Stimulated activated CD4-positive, alpha-beta T cell treated with anti-CD3 and anti-CD28 coated beads, TNF-alpha, amount 100 ng/mL, for 48 hours (primary cell): ENCODE measurements at places on chromosomes 1 and 21.

DNA sequence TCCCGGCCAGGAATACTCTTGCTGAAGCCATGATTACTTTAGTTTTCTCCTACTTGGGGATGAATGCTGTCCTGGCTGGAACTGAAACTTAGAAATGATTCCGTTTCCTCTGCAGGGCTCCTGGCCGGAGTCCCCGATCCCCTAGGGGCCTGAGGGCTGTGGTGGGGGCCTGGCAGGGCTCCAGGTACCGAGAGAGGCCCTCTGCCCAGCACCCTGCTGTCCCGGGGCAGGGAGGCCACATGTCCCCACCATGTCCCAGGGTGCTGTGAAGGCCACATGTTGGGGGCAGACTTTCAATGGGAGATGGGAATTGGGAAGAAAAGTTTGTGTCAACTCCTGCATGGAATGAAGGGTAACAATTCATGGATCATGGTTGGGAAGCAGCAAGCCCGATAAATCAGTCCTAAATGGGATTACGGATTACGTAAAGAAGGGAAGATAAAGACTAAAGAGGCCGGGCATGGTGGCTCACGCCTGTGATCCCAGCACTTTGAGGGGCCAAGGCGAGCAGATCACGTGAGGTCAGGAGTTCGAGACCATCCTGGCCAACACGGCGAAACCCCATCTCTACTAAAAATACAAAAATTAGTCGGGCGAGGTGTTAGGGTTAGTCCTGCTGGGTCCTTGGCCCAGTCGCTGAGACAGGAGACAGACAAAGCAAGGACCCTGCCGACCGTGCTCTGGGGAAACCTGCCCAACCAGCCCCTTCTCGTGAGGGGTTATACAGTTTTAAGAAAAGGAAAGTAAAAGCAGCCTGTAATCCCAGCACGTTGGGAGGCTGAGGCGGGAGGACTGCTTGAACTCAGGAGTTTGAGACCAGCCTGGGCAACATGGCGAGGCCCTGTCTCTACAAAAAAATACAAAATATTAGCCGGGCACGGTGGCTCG is 37.6 kb downstream of the MORN1 start:
- DNase-seq, result no peak

DNA sequence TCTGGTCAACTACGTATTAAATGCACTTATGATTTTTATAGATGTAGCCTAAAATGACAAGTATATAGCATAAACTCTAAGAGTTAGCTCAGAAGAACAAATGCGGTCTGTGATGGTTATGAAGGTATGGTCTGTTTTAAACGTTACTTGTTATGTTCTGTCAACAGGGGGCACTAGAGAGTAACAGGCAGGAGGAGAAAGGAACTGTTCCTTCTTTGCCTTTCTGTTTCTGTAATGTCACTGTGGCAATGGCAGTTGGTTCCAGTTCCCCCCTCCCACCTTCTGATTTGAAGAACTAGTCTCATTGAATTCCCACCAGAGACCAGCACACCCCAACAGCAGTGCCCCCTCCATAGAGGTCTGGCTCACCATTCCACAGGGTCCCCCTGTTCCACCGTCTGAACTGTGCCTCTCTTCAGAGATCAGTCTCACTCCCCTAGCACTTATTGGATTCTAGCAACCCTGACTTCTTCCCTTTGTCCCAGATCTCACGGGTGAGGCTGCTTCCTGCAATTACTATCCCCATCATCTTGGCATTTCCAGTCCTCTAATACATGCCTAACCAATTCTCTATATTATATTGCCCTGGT is 14.0 kb downstream of the KRTAP24-1 start:
- no peak for DNase-seq

DNA sequence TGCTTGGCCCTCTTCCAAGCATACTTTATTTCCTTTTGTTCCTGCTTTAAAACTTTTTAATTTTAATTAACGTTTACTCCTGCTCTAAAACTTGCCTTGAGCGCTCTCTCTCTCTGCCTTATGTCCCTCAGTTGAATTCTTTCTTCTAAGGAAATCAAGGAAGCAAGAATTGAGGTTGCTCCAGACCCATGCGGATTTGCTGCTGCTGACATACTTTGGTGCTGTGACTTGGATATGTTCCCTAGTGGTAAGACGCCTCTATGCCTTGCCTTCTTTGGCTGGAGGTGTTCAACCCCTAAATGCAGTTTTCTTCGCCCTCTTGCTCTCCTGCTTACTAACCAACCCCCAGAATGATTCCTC is 148.1 kb downstream of the ADSS2 start:
- DNase-seq, result no peak

DNA sequence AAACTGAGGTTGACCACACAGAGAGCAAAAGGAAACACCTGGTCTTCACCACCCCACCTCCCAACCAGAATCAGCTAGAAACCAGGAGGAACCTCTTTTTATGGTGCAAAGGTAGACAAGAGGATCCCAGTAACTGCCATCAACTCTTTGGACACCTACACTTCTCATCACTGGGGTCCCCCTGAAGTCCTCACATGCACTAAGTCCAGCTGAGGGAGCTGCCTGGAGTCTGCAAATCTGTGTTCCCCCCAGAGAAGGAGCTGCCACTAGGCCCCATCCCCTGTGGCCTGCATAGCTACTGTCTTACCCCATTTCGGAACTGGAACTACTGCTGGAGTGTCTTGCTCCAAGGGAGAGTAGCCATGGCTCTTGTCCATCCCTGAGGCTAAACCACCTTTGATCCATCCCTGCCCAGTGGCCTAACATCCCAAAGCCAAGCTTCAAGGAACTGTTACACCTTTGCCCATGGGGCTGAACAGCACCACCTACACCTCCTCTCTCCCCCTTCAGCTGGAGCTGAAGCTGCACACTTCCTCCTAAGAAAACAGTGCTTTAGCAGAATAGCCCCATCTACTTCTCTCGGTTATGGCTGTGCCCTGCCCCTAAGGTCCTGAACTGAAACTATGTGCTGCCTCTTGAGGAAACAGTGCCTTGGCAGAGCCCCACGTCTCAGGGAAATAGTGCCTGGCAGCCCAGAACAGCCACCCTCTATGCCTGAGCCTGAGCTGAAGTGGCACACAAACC is 85.4 kb upstream of the CD53 start:
- no peak for DNase-seq

GRCh38 chr1:154746622-154747299 is 123.3 kb downstream of the KCNN3 start:
- no peak for DNase-seq

- DNase-seq, result no peak
Observed at GRCh38 chr21:35753308-35753707, 307.0 kb downstream of the SETD4 start.

DNA sequence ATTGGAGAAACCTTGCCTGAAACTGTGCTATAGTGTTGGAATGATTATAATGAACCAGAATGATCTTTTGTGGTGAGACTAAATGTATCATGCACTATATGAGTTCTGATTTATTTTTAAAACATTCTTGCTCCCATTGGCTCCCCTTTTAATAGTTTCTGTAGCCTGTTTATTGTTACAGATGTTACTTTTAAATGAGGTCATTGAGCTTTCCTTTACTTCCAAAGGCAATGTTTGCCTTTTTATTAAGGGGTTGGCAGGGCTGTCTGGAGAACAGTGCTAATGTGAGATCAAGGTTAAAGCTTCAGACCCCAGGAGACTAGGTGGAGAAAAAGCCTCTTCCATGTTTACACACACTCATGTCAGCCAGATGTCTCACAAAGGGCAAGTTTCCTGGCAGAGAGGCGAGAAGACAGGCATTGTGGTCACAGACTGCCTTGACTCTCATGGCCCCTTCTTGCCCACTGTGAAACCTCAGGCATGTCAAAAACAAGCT is 120.6 kb upstream of the RAVER2 start:
- no peak for DNase-seq

- DNase-seq, result no peak
Observed at GRCh38 chr1:54200519-54200997, 591 bp downstream of the MRPL37 start.

DNA sequence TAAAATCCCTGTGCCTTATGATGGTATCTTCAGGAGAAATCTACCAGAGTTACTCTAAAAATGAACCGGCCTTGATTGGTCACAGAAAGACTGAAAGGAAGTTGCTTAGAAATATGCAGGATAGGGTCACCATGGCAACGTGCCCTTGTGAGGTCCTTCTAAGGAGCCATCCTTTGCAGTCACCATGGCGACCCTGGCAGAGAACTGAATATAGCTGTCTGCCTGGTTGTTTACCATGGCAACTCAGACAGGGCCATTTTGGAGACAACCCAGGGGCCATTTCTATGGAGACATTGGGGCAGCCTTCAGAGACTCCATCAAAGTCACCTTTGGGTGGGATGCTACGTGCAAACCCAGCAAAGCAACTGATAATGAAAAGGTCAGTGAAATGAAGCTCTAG is 43.0 kb downstream of the SNX7 start:
- no peak for DNase-seq

GRCh38 chr1:168468042-168468809 is 75.6 kb downstream of the XCL2 start:
- no peak for DNase-seq

DNA sequence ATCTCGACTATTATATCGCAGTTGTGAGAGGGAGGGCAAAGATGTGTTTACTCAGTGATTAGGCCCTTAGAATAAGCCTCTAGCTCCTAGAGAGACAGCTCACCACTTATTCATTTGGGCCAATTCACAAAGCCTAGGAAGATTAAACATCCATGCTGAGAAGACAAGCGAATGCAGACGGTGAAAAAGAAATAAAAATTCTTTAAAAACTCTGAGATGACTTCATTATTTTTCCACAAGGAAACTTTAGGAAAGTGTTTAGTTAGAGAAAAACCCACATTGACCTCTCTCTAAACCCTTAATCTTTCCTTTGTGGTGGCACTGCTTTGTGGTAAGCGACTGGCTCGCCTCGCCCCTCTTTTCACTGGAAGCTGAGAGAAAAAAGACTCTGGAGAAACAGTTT is 146.8 kb upstream of the DMRTA2 start:
- DNase-seq, result no peak

- DNase-seq, result no peak
Observed at GRCh38 chr1:207902566-207902965, 8.4 kb downstream of the CD34 start.

DNA sequence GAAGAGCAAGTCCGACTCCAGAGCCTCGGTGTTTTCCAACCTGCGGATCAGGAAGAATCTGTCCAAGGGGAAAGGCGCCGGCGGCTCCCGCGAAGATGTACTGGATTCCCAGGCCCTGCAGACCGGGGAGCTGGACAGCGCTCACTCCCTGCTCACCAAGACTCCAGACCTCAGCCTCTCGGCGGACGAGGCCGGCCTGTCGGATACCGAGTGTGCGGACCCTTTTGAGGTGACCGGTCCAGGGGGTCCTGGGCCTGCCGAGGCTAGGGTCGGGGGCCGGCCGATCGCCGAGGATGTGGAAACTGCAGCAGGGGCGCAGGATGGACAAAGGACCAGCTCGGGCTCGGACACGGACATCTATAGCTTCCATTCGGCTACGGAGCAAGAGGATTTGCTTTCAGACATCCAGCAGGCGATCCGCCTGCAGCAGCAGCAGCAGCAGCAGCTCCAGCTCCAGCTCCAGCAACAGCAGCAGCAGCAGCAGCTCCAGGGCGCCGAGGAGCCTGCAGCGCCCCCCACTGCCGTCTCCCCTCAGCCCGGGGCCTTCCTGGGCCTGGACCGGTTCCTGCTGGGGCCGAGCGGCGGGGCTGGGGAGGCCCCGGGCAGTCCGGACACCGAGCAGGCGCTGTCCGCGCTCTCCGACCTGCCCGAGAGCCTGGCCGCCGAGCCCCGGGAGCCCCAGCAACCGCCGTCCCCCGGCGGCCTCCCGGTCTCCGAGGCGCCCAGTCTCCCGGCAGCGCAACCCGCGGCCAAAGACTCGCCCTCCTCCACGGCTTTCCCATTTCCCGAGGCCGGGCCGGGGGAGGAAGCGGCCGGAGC is 827 bp downstream of the FMN2 start:
- no peak for DNase-seq

DNA sequence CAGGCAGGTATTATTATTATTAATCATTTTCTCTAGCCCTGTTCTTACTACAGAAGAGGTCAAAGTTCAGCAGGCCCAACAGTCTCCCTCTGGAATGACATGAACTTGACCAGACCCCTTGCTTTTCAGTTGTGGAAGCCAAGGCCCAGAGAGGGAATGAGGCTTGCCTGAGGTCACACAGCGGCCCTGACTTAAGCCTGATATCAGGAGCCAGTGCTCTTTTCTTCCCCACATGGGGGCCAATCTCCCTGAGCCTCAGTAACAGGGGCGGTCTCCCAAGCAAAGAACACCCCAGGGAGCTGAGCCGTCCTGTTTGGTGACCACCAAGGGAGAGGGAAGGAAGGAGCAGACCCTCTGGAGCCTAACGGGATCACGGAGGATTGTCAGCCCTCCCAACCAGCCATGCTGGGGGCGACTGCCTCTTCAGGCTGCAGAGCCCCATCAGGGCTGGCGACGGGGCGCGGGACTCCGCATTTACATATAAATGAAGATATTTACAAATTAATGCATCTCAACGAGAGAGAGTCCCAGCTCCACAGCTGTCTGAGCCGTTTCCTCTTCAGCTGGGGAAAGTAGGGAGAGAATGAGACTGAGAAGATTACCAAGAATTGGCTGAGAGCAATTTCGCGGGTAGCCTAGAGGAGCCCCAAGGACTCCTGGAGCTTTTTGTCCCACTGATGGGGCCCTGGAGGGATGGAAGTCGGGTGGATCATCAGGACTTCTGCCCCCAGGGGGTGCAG is 186.1 kb upstream of the KLHDC7A start:
- DNase-seq, result no peak

- no peak for DNase-seq
Observed at GRCh38 chr1:206748348-206749030, 22.1 kb upstream of the IL19 start.

DNA sequence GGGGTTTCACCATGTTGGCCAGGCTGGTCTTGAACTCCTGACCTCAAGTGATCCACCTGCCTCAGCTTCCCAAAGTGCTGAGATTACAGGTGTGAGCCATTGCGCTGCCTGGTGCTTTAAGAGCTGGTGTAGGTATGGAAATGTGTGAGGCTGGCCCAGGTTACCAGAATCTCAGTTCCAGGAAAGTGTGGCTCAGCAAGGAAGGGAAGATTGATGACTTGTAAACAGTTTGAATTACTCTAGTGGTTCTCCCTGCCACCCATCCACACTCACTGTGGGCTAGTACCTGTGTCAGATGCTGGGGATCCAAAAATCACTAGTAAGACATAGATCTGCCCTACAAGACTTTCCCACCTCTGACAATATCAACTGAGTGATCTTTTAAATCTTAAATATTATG is 34.5 kb upstream of the SLC35D1 start:
- DNase-seq, result no peak

GRCh38 chr1:111110197-111110899 is 29.5 kb downstream of the DRAM2 start:
- no peak for DNase-seq

GRCh38 chr1:100995198-100995988 is 30.2 kb downstream of the DPH5 start:
- DNase-seq, result no peak
